ENCODE measurements at places on chromosomes 7 and 10. TPM values are rescaled to one million over a fixed set of nuclear protein-coding genes. Genes with fewer than 3 reads are reported as not detected.

Gene OR9A2
- total RNA-seq, result not detected

DNA sequence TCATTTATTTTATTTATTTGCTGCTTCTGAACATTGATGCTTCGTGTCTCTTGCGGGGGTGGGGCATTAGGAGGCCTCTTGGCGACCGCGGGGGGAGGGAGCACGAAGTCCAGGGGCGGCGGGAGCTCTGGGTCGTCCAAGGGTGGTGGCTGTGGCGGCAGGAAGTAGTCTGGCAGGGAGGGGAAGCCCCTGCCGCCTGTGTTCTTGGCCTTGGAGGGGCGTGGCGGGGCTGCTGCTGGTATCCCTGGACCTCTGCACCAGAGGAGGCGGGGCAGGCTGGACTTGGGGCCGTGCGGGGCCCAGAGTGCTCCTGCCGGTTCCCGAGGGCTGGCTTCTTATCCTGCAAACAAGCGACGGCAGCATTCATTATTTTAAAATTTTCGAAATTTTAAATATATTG lies 70.5 kb upstream of the ABI1 start:
- DNase-seq, result no peak

DNA sequence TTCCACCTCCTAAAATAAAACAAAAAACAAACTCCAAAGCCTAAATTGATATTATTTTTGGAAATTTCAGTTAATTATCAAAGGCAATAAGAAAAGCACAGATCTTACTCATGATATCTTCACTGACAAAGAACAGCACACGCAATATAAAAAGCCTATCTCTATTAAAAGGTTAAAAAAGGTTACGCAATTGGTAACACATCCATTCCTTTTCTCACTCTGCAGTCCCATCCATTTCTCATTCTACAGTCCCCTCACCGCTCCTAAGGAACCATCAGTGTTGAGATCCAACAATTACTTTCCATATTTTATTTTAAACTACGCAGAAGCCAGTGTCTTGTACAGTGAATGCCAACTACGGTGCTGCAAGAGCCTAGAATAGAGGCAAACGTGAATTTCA lies 1.3 kb downstream of the SEC61G start:
- no peak for DNase-seq

DNA sequence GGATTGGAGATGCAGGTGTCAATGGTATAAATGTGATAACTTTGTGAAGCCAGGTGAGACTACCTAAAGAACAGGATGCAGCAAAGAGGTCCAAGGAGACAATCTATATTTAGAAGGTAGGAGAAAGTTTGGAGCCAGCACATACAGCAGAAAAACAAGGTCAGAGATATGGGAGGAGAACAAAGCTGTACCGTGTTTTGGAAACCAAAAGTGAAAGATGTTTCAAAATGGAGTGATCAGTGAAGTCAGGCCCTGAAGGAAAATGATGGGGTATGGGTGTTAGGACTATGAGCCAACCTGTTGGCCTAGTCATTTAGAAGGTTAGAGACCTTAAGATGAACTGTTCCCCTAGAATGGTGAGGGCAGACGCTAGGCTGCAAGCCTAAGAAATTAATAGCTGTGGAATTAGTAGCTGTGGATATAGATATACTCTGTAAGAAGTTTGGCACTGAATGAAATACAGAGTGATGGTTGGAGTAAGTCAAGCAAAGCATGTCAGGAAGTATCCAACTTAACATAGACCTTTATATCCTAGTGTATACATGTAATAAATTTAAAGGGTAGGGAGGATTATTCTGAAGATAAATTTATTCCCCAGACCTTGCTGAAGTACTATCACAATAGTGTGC lies 149.8 kb upstream of the WNT16 start:
- no peak for DNase-seq

DNA sequence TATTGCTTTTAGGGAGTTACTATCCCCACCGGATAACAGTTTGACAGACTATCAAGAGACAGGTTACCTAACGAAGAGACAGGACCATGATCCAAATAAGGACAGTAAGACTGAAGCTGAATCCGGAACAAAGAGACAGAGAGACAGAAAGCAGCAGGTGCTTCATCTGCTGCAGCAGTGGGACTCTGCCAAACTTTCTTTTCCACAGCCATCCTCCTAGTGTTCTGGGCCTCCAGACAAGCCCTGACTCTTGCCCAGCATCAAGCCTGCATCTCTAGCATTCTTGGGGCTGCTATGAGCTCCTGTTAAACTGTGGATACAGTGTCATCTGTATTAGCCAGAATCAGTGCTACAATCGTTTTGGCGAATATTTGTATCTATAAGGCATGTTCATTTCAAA lies 761.7 kb downstream of the GRID1 start:
- DNase-seq, result no peak

Gene RELN
- total RNA-seq, result 0.02 TPM

Gene TWIST1
- total RNA-seq, result 19.1 TPM

DNA sequence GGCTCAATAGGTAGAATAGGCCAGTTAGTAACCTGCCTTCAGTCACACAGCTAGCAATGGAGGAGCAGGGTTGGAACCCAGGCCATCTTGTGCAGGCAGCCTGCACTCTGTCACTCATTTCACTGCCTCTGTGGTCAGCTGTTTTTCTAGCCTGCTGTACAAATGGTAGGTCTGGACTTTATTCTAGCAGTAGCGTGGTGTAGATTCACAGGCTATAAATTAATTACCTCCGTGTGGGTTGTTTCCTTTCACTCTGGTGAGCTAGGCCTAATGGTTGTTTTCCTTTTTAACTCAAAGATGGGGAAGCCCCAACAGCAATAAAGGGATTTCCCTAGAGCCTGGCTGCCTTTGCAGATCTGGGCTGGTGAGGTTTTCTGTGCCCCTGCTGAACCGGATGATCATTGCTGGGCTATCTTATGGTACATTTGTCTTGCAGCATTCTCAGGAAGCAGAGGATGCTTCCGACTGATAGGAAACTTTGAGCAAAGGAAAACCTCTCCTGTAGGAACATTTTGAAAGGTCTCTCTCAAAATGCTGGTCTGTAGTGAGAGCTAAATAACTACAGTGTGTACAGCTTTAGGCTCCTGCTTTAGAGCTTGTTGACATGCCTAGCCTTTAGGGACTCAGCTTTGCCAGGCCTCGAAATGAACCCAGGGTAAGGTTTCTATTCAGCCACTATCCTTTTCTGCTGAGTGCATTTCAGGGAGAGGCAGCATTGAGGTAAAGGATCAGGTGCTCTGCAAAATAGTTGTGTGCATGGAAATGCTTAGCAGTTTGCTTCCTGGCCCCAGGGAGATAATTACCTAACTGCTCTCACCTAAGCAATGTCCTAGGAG lies 157.4 kb downstream of the ST7 start:
- DNase-seq, result no peak

Gene UCN3
- total RNA-seq, result not detected

DNA sequence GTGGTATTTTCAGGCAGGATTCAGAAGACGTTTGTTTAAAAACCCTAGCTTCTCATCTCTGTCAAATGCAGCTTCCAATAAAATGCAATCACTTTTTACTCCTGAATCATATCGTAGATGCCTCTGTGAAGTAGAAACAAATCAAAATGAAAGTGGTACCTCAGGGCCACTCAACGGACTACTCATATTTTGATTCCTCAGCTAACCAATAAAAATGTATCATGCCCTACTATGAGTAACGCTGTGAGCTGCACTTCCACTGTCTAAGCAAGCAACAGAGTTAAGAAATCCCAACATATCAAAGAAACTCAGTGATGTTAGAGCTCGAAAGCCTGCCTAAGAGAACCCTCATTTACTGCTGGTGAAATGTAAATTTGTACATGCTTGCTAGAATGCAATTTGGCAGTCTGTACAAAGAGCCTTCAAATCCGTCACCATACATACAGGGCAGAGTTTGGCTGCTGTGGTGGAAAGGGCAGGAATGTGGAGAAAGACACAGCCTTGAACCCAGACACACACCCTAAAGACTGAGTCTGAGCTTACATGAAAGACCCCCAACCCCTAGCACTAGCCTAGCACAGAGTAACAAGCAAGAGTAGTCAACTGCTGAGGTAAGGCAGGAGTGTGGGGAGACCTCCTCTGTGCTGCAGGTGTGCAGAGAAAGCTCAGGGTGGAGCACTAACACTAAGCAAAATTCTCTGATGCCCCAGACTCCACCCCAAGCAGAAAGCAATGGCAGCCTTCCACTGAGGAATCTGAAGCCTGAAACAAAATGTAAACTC lies 151.5 kb downstream of the ANK3 start:
- peak; percentile 63 for DNase-seq

GRCh38 chr10:62625484-62625883 lies 179.0 kb upstream of the ADO start:
- DNase-seq, result no peak

GRCh38 chr7:131482800-131483199 lies 73.6 kb downstream of the PODXL start:
- DNase-seq, result no peak

Gene CTTNBP2
- 3.2 TPM for total RNA-seq

Gene HPSE2
- total RNA-seq, result not detected

DNA sequence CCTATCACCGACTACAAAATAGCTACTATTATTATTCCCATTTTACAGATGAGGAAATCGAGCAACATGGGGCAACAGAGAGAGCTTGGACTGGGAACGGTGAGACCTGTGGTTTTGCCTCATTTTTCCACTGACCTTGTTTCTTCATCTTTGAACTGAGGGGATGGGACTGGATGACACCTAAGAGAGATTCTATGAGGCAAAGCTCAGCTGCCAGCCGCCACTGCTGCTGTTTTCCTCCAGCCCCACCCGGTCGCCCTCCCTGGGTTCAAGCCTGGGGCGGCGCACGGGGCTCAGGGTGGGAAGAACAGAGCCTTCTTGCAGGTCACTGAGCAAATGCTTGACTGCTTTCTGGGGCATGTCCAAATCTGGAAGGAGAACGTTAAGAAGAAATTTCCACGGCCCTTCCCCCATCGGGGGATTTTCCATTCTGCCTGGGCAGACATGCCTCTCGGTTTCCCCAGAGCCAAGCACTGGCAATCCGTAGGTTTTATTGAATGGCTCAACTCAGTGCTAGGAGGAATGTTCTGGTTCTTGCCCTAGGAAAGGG lies 12.3 kb downstream of the DDIT4 start:
- DNase-seq, result no peak

DNA sequence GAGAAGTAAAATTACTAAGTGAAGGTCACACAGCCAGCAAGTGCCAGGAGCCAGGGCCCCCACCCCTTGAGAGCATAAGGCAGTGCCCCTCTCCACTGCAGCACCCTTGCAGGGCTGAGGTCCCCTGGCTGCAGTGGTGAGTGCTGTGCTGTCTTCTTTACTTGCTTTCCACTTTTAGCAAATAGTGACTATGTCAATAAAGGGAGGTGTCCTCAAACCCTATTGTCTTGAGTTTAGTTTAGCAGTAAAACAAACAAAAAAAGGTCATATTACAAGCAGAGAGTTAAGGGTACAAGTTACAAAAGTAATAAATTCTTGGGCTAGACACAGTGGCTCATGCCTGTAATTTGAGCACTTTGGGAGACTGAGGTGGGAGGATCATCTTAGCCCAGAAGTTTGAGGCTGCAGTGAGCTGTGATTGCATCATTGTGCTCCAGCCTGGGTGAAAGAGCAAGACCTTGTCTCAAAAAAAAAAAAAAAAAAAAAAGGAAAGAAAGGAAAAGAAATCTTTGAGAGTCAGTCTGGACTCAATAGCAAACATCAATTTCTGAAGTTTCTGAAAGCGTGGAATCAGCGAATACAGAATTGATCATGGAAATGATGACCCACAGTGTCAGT lies 39.0 kb upstream of the KIF5B start:
- peak; percentile 4 for DNase-seq

Gene UTF1
- total RNA-seq, result not detected

Gene GPR15LG
- total RNA-seq, result not detected

DNA sequence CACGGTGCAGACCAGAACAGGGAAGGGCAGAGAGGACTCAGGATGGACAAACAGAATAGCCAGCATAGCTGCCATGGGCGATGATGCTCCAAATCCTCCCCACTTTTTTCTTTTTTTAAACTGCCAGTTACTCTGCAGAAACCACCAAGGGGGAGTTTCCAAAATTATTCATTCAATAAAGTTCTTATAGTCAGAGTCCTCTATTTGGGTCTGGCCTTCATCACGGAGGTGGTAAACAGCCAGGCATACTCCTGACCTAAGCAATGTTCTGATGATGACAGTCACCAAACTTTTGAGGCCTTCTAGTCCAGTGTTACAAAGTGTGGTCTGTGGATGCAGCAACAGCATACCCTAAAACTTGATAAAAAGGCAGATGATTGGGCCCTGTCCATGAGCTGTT lies 12.3 kb downstream of the RAPGEF5 start:
- DNase-seq, result no peak

Gene EPDR1
- 48.6 TPM for total RNA-seq

Gene FAM25C
- total RNA-seq, result not detected

DNA sequence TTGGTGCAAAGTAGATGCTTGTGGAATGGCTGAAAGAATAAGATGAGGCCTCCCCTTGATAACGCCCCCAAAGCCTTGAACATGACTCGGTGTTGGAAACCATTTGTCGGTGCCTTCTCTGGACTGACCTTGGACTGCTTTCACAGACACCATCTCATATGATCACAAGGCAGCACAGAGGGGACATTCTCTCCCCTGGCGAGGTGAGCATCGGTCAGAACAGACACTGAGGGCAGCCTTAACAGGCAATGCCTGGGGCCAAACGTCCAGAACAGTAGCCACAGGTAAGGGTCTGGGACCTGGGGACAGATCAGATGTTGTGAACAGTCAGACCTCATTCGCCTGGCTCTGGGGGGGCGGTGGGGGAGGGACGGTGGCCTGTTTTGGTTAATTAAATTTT lies 2.8 kb upstream of the TRRAP start:
- DNase-seq, result no peak

Gene NCF1
- total RNA-seq, result not detected

DNA sequence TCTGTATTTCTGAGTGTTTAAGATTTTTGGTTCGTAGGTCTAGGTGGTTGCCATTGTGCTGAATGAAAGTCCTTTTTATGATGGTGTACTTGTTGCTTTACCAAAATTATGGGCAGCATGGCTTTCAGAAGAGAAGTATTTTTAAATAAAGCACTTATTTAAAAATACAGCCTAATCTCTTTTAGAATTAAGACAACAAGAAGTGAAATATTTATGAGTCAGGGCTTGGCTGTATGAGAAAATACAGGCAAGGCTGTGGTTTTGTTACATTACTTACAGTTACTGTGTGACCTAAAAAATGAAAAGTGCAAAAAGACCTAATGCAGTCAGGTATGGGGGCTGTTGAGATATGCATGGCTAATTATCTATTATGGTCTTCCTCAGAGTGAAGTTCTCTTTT lies 185.2 kb upstream of the PPP1R3A start:
- no peak for DNase-seq

Gene MOGAT3
- total RNA-seq, result not detected

GRCh38 chr10:60960031-60960430 lies 16.0 kb upstream of the RHOBTB1 start:
- DNase-seq, result no peak

Gene GPER1
- 1.8 TPM for total RNA-seq

Gene CREB5
- total RNA-seq, result 9.3 TPM

DNA sequence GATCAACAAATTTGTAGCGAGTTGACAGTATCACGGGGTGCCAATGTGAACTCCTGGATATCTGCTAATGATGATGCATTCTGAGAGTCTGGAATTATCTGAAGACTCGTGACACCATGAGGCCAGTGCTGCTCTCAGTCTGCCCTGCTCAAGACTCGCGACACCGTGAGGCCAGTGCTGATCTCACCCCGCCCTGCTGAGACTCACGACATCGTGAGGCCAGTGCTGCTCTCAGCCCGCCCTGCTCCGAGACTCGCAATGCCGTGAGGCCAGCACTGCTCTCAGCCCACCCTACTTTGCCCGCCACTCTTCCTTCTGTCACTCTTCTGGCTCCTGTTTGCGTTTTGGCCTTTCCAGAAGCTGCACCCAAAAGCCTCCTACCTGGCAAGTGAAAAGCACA lies 411.8 kb downstream of the PTPRN2 start:
- no peak for DNase-seq
